HTR-8/SVneo (cell line): ENCODE measurements at places on chromosomes 13 and 19.
A peak's percentile ranks its signal among the peaks of the same experiment; 100 is the strongest.

- DNase-seq, result peak; percentile 0
These were observed 721.9 kb upstream of the SLC10A2 start for GRCh38 chr13:103788061-103788652.

DNA sequence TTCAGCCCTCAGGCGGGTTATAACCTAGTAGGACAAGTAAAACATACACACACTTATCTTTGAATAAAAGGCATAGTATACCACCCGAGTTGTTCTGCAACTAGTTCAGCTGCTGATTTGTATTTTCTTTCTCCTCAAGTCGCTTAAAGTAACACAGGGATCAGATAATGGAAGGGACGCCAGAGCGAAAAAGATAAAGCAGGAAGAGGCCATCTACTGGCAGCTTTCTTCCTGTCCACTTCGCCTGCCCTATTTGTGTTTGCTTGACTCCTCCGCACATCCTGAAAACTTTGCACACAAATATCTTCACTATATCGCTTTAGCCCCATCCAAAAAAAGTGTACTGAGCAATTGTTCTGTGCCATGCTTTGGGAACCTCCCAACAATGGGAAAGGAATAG lies 238.0 kb upstream of the SOX21 start:
- DNase-seq, result no peak

DNA sequence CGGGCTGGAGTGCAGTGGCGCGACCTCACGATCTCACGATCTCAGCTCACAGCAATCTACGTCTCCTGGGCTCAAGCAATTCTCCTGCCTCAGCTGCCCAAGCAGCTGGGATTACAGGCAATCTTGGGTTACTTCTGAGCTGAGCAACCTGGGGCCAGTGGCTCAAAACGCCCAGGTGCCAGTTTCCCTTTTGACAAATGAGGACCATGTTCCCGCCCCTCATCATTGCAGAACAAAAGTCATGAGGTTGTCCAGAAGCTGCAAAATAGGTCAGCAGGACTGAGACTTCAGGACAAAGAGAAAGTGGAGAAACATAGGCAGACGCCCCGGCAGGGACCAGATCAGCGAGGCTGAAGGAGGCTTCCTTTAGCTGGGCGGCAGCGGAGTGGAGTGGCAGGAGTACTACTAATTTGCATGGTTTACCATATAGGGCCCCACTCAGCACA lies 3.3 kb upstream of the ADGRE5 start:
- no peak for DNase-seq

- no peak for DNase-seq
These were observed 75.9 kb downstream of the ESD start for GRCh38 chr13:46721054-46721453.

- peak; percentile 17 for DNase-seq
These were observed 23.9 kb upstream of the OXGR1 start for GRCh38 chr13:97018029-97018819.

DNA sequence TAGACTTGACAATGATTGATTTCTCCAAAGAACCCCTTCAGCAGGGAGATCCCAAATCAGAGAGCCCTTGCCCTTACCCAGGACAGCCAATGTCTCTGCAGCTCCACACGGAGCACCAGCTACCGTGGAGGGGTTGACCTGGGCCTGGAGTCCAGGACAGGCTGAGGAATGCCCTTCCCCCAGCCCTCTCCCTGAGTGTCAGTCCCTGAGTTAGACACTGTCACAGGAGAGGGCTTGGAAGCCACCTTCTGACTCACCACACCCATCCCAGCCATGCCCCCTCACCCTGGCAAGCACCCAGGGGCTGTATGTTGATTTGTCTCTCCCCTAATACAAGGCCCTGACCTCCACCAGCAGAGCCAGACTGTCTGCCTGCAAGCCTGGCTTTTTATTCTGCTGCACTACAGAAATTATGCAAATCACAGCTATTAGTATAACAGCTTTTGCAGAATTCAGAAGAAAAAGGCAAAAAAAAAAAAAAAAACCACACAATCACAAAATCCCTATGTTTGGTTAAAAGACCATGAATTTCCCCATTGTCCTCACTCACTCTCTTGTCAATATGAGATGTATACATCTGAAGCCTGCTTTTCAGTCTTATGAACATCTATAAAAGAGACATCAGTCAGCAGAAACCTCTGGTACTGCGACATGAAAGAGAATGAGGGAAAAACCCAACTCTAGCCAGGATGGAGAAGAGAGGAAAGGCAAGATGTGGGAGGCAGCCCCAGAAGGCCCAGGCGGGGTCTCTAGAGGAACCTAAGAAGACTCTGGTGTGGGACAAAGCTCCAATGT lies 240.7 kb downstream of the UQCRFS1 start:
- no peak for DNase-seq

GRCh38 chr19:11338121-11338520 lies 1.3 kb downstream of the RAB3D start:
- DNase-seq, result no peak

- DNase-seq, result no peak
These were observed 14.9 kb upstream of the FRY start for GRCh38 chr13:32016631-32017030.

- DNase-seq, result no peak
These were observed 6.1 kb downstream of the ZIC5 start for GRCh38 chr13:99965329-99966000.

DNA sequence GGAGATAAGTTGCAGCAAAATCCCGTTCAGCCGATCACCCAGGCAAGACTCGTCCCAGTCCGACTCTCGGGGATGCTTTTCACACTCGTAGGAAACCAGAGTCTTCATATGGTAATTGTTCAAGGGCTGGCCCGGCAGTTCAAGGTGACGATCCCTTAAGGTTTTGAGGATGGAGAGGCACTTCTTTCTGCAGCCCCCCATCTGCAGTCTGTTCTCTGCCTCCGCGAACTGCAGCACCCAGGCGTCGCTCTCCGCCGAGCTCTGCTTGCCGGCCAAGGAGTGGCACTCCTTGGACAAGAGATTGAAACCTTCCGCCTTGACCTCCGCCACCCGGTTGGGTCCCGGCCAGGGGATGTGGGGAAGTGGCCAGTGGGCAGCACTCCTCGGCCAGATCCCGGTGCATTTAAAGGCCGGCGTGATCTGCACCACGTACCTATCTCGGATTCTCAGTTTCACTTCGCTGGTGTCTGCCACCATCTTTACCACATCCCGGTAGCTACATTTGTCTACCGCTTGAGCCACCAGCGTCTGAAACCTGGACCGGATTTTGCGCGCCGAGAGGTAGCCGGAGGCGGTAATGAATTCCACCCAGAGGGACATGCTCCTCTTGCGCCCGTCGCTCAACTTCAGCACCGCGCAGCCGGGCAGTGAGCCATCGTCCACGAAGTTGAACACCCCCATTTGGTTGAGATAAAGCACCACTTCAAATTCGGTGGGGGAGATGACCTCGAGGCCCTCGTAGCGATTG lies 1.1 kb downstream of the MAB21L1 start:
- DNase-seq, result no peak

DNA sequence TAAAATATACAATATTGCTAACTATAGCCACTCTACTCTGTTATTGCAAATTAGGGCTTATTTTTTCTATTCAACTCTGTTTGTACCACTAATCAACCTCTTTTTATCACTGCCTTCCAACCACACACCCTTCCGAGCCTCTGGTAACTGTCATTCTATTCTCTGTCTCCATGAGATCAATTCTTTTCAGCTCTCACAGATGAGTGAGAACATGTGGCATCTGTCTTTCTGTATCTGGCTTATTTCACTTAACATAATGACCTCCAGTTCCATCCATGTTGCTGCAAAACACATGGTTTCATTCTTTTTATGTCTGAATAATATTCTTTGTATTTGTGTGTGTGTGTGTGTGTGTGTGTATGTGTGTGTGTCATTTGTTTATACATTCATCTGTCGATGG lies 350.1 kb upstream of the DACH1 start:
- DNase-seq, result no peak
